ENCODE measurements at places on chromosomes 4 and X.

DNA sequence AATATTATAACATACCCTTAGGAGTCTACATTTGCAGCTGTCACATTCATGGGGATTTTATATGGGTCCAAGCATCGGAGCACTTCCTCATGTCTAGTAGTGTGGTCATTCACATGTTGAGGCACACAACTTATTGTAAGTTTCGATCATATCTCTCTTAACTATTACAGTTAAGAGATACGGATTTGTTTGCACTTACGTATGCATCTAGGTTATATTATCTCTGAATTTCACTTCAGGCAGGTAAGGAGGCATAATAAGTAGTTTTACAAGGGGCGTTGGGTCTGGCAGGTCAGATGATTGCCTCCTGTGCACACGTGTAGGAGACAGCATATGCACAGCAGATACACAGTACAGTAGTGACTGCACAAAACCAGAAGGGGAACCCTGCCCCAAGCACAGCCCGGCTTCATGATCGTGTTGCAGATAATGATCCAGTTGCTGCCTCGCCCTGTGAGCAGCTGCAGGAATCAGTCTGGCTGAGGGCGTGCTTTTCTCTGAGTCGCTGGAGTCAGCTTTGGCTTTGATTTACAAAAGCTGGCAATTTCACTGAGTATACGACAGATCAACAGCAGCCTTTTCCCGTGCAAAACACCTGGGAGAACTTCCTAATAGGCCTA, 302.9 kb upstream of the GATB start:
- peak; percentile 17 for DNase-seq

DNA sequence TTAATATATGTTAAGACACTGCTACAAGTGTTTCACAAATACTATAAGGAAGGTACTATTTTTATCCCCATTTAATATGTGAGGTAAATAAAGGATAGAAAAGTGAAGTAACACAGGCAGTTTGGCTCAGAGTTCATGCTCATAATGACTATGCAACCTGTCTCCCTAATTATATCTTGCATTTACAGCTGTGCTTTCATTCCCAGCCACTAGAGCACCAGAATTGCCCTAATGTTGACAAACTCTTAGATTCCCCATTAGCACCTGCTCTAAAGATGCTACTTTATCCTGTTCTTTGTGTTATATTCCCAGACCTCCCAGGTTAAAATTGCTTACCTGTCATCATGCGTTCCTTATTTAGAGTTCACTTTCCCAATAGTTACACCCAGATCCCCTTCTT, 833.6 kb downstream of the CCSER1 start:
- no peak for DNase-seq

DNA sequence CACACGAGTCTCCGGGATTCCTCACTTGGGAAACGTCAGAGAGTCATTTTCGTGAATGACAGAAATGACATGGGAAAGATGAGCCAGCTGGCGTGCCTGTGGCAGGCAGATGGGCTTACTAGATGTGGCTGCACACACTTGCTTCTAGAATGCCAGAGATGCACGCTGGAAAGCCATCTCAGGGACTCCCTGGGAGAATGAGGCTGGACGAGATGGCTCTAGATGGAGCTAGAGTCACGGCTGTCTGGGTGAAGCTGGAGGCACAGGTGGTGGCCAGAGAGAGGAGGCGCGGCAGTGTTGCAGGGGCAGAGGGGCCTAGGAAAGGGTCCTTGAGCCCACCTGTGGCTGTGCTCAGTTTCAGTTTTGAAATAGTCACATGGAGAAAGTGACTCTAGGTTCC, 26.0 kb downstream of the TKTL1 start:
- DNase-seq: no peak

DNA sequence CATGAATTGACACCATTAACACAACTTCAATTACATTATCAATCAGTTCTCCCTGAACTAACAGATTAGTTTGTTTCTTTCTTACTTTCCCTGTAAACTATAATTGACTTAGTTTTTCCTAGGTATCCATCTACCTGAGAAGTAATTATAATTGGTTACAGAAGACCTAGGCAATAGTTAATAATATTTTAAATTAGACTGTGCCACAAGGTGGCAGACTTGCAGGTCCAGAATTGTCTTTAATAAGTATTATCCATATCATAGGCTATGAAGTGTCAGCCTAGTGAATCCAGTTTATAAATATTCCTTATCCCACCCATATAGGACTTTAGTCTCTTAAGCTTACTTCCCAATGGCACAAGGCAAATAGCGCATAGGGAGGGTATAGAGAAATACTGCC, 48.9 kb upstream of the FAM47B start:
- DNase-seq: no peak
